ENCODE measurements at places on chromosomes 2 and 18.

GRCh38 chr2:54158311-54158710 is 42.9 kb downstream of the ACYP2 start:
- DNase-seq, result no peak

- DNase-seq, result no peak
Observed at GRCh38 chr2:220513573-220514288, 886.3 kb downstream of the SLC4A3 start.

- no peak for DNase-seq
Observed at GRCh38 chr2:14199040-14199439, 433.5 kb upstream of the LRATD1 start.

- no peak for DNase-seq
Observed at GRCh38 chr2:28868611-28869010, 1.5 kb downstream of the TRMT61B start.

DNA sequence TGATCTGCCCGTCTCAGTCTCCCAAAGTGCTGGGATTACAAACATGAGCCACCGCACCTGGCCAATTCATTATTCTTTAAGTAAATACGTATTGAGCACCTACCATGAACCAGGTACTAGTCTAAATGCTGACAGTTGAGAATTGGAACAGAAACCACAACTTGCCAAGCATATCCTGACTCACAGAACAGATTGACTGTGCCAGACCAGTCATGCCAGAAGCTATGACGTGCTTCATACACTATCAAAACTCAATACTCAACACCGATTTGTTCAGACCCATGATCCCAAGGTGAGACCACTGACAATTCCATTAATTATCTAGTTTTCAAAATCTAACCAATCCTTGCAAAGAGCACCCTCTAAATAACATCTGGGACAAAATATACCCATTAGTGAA is 148.6 kb downstream of the B3GNT2 start:
- DNase-seq, result peak; percentile 61

DNA sequence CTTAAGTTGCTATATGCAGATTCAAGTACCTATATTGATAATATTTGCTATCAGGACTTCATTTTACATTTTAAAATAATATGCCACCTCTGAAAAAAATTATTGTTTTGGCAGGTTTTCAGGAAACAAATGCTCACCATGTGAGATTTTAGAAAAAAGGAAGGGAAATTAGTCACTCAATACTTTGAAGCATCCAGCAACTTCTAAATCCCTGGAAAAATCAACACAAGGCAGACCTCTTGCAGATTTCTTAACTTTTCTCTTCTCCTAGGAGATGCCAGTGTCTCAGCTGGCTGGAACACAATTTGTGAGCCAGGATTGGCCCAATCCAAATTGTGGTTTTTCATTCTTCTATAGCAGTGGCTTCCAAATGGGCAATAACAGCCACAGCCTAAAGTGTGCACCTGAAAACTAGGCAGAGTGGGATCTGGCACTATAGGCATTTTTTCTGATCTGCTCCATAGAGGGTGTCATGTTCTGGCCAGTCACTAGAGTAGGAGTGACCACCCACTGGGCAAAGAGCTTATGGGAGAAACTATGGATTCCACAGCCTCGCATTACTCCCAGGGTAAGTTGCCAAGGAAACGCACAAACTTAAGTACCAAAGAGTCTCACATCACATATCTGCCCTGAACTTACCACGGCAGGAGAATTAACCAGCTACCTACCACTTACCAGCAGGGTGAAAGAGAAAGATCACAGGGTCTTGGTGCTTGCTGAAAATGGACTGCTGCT is 28.1 kb upstream of the THOC1 start:
- DNase-seq, result no peak

DNA sequence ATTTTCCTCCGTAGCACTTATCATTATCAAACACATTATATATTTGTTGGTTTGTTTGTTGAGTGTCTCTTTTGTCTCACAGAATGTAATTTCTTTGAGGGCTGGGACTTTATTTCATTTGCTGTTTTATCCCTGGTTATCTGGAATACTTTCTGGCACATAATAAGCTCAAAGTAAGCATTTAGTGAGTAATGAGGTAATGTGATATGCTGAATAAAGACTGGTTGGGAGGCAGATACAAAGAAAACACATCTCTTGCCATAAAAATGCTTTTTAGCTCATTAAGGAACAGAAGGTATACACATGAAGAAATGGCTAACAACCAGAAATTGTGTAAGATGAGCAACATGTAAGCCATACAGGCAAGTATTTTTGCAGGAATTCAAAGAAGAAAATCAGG is 1411.8 kb downstream of the LRP1B start:
- DNase-seq, result no peak

DNA sequence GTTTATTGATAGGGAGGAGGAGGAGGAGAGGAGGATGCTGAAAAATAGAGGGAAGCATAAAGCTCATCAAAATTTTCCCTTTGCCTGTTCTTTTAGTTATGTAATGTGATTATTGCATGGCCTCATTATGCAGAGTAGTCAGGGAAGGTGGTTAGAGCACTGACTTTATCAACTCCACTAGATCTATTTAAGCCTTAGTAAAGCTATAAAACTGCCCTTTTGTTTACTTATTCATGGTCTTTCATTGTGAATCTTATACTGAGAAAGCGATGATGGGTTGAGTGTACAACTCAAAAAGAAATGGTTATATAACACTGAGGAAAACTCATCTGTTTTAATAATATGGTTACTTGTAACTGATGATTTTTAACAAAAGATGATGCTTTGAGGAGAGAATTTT is 81.7 kb downstream of the MAP4K4 start:
- DNase-seq, result peak; percentile 50

DNA sequence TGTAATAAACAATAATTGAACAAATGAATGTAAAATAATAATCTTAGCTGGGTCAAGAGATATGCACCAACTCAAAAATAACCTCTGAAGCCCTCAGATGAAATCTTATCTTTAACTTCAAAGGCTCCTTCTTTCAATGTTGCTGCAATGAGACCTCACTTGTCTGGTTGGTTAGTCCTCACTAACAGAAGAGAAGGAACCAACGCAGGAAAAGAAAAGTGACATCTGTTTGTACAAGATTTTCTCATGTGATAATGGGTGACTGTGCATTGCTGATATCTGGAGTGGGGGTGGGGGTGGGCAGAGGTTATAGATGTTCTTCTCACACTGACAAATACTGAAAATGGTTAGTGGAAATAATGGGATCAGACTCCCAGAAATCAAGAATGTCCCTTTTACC is 2.6 kb downstream of the SCN7A start:
- DNase-seq, result no peak

GRCh38 chr2:65292461-65293011 is 64.9 kb downstream of the ACTR2 start:
- no peak for DNase-seq

DNA sequence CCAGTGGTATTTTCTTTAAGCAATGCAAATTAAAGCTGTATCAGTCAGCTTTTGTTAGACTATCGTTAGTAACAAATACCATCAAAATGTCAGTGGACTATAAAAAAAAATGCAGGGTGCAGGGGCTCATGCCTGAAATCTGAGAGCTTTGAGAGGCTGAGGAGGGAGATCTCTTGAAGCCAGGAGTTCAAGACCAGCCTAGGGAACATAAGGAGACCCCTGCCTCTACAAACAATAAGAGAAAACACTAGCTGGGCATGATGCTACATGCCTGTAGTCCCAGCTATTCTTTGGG is 253.7 kb downstream of the MYCN start:
- no peak for DNase-seq

GRCh38 chr18:14092625-14093306 is 39.5 kb downstream of the ZNF519 start:
- DNase-seq, result no peak

DNA sequence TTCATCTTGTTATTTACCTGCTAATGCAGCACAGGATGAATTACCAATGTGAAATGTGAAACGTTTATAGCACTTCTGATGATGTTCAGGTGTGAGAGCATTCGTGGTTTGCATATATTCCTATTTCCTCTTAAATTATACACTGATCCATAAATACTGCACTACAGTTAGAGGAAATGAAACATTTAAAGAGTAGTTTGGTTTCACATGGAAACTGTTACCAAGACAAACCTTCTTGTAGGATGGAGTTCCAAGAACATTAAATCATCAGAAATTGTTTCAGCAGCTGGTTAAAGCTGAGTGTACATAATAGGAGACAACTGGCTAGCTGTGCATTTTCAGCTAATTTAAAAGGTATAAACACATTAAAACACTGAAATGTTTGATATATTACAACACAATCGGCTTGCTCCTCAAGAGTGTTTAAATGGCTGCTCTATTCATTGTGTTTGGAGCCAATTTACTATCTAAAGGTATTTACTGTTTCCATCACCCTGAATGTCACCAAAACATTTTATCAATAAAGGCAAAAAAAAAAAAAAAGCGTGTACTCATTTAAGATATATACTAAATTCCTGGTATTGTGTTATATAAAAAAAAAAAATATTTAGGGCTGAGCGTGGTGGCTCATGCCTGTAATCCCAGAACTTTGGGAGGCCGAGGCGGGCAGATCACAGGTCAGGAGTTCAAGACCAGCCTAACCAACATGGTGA is 100.6 kb downstream of the DYM start:
- no peak for DNase-seq

DNA sequence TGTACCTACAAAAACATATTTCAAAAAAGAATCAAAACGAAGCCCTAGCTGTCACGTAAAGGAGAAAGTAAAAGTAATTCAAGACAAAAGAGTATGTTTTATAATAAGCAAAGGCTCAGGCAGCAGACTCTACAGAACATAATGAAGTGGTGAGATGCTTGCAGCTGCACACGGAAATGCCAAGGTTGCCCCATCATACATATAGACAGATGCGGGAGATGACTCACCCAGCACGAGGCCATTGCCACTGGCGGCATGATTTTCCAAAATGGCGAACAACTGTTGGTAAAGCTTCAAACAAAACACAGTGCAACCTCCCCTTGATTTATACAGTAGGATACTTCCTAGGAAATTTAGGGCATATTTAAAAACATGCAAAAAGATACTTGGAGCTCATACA is 26.0 kb upstream of the C1QL2 start:
- DNase-seq, result no peak

- no peak for DNase-seq
Observed at GRCh38 chr2:158403237-158403636, 53.3 kb downstream of the CCDC148 start.

DNA sequence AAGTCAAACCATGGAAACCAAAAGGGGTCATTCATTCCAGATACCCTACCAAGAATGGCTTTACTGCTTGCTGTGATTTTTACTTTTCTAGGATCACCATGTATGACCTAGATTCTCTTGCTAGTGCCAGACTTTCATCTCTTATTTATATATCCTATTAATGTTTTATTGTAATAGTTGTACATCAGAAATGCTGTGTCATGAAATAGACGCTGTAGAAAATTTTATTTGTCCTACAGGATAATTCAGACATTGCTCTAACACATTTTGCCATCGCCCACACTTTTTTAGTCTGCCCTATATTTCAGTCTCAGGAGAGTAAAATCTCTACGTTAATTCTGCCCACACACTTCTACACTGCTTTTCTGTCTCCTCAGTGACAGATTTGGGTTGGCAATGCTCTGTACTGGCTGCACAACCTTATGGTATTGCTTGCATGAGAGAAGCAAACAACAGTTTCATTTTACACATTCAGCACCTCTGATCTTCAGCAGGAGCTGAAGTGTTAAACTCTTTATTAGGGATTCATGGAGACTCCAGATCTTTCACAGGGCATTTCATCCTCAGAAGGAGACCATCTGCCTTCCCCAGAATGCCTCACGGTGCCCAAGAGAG is 871.8 kb upstream of the CHAC2 start:
- DNase-seq, result no peak

DNA sequence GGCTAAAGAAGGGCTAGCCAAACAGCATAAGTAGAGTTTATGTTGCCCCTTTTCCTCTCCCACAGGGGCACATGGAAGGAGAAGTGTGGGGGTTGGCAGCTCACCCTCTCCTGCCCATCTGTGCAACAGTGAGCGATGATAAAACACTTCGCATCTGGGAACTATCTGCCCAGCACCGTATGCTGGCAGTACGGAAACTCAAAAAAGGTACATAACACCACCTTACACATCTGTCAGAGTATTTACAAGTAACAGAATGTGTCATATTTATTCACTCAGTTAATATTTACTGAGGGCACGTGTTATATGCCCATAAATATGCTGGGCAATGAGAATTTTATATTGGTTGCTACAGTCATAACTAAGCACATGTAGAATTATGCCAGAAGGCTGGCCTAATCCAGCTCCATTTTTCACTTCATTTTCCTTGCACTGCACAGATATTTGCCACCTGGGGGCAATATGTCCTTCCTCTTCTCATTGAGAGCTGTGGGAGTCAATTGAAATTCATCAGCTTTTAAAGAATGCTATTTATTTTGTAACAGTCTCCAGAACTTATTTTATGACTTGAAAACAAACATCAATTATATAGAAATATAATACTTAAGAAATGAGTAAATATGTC is 150.6 kb downstream of the RTN4 start:
- DNase-seq, result no peak

DNA sequence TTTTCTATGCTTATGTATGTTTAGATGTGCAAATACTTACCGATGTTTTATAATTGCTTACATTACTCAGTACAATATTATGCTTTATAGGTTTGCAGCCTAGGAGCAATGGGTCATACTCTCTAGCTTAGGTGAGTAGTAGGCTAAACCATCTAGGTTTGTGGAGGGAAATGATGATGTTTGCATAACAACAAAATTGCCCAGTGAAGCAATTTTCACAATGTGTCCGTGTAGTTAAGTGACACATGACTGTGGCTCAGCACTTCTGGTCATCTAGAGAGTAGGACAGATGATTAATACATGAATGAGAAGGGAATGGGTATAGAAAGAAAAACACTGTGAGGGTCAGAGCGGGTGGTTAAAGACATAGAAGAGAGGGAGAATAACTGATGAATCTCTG is 2116.2 kb upstream of the PIK3C3 start:
- no peak for DNase-seq

DNA sequence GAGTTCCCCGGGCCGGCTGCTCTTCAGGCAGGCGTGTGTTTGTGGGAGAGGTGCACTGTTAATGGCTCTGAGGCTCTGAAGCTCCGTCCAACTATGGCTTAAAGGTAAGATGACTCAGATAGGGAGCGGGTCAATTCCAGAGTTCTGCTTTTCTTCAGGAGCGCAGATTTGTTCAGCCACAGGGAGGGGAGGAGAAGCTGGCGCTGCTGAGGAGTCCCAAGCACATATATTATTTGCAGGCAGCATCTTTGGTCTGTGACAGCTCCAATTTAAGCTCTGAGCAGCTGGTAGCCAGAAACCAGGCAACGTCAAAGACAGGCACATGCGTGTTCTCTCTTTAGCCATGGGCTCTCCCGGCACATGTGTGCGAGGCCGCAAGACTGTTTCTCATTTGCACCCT is 229.2 kb downstream of the BCL2 start:
- no peak for DNase-seq
